ENCODE measurements at places on chromosomes 3 and 15. TPM values are rescaled to one million over a fixed set of nuclear protein-coding genes. Genes with fewer than 3 reads are reported as not detected.

SNTN gene
- not detected for total RNA-seq

- DNase-seq, result peak; percentile 47
Measured at GRCh38 chr3:88003115-88003755, 55.6 kb downstream of the CGGBP1 start.

DNA sequence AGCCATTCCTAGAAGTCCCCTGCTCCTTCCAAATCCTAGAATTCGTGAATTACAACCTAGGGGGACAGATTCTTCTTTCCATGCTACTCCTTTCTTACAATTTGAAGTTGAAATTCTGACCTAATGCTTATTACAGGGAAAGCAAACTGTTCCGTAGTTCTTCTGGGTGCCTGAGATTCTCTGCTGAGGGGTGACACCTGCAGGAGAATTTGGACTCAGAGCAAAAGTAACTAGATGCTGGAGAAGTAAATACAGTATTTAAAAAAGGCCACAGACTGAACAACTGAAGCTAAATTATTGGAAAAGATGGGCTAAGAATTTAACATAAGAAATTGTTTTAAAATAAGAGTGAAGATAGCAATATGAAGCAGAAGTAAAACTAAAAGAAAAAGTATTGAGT, 37.9 kb downstream of the ACAD9 start:
- DNase-seq, result no peak

DNA sequence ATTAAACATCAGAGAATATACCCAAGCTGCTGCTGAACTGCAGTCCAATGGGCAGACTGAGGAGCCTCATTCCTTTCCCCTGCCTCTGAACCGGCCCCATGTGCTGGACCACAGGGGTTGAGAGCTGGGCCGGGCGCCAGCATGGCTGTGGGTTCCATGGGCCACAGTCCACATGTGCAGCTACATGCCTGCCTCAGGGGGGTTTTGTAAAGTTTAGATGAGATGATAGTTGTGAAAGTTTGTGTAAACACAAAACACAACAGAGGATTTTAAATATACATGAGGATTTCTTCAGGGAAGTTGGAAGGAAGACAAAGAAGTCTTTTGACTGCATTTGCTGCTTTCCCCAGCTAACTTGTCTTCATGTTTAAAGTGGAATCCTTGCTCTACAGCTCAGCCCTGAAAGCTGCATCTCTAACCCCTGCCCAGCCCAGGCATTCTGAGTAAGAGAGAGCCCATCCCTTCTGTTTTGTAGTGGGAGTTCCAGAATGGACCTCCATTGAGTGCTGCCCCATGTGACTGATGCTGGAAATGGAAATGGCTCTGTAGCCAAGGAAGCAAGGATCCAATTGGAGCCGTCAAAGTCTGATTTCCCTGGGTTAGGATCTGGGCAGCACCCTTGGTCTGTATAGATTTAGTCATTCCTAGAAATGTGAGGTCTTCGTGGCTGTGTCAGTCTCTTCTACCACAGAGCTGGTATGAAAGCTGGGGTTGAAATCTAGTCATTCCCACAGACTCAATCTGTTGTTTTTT, 17.5 kb downstream of the SLC12A8 start:
- DNase-seq, result peak; percentile 33

- no peak for DNase-seq
Measured at GRCh38 chr3:162704238-162704637, 1207.6 kb downstream of the OTOL1 start.

RAP2B gene
- 50.6 TPM for total RNA-seq

- peak; percentile 66 for DNase-seq
Measured at GRCh38 chr3:177777699-177778098, 580.4 kb upstream of the TBL1XR1 start.

- no peak for DNase-seq
Measured at GRCh38 chr15:75720297-75720696, 7.6 kb upstream of the CSPG4 start.

DNA sequence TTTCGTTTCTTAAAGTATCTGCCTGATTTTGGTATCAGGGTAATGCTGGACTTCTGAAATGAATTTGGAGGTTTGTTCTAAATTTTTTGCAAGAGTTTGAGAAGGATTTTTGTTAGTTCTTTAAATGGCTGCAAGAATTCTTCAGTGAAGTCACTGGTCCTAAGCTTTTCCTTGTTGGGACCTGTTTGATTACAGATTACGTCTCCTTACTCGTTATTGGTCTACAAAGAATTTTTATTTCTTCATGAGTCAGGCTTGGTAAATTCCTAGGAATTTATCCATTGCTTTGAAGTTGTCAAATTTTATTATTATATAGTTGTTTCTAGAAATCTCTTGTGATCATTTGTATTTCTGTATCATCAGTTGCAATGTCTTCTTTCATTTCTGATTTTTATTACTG, 196.0 kb downstream of the DPH6 start:
- no peak for DNase-seq

DNA sequence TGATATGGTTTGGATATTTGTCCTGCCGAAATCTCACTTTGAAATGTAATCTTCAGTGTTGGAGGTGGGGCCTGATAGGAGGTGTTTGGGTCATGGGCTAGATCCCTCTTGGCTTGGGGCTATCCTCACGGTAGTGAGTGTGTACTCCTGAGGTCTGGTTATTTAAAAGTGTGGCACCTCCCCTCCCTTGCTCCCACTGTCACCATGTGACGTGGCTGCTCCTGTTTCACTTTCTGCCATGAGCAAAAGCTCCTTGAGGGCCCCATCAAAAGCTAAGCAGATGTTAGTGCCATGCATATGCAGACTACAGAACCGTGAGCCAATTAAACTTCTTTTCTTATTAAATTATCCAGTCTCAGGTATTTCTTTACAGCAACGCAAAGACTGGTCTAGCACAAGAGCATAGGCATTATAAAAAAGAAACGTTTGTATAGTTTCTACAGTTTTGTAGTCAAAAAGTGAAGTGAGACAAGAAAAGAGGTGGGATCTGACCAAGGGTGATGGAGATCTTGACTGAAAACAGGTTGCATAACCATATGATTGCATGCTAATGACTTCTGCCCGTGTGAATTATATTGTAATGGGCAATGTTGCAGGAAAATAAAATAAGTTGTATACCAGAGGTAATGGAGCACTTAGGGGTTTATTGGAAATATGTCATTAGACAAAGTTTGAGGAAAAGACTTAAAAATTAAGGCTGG, 28.5 kb upstream of the CLASP2 start:
- DNase-seq, result no peak

GRCh38 chr3:54237788-54238502, 115.6 kb downstream of the CACNA2D3 start:
- no peak for DNase-seq

FBXW12 gene
- not detected for total RNA-seq

DNA sequence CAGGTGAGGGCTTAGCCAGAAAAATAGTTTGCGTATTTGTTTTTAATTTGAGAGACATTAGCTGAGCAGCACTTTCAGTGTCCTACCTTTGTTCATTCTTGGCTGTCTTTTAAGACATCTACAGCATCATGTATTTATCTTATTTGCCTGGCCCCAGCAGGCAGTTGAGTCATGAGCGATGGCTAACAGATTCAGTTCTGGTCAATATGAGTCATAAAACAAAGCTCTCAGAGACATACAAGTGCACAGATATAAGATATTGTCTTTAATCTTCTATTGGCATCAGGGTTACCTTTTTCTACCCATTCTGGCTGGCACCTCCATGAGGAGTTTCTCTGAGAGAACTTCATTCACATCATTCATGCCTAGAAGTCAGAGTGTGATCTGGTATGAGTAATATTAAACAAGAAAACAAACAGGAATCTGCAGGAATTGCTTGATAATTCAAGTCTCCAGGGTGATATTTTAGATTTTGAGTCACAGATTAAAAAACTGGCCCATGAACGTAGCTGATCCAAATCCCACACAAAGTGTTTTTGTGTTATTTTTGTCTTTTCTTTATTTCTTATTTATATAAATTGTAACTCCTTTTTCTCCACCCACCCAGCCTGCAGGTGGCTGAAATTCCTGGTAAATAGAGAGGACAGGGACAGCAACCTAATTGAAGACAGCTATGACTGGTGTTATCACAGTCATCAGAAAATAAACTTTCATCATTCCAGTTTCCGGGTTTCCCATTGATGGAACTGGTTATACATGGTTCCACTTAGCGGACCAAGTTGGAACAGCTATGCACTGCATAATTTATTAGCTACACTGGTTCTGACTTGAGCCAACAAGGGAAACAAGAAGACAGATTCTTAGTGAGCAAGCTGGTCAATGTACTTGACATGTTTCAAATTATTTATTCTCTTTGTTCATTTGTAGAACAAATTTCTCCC, 47.3 kb downstream of the PLSCR2 start:
- peak; percentile 89 for DNase-seq

TOP2B gene
- 52.2 TPM for total RNA-seq

DNA sequence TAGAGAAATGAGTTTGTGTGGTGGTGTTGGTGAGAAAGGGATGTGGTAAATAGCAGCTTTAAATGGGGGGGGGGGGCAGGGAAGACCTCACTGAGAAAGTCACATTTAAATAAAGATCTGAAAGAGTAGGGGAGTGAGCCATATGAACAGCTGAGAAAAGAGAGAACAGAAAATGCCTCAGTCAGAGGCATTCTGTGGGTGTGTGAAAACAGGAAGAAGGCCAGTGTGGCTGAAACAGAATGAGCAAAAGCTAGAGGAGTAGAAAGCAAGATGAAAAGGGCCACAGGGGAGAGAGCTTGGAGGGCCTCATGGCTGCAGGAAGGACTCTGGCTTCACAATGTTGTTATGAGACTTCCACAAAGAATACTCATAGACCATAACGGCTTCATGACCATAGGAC, 783.3 kb downstream of the ZPLD1 start:
- DNase-seq, result no peak

- DNase-seq, result peak; percentile 96
Measured at GRCh38 chr3:194869482-194870169, 183.9 kb downstream of the FAM43A start.

DNA sequence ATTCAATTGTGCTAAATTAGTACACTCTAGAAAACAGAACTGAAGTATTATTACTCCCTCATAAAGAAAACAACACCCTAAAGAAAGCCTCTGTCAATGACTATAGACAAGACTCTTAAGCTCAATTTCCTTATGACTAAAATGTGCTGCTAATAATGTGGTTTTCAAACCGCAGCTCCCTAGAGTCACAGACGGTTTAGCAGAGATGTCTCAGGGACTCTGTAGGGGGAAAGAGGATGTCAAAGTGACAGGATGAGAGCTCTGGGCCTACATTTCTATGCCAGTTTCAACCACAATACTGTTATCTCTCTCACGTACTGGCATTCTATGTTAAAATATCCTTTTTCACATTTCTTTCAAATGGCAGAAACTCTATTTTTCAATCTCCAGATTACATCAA, 37.6 kb upstream of the WDR49 start:
- DNase-seq, result no peak

XCR1 gene
- total RNA-seq, result not detected

DNA sequence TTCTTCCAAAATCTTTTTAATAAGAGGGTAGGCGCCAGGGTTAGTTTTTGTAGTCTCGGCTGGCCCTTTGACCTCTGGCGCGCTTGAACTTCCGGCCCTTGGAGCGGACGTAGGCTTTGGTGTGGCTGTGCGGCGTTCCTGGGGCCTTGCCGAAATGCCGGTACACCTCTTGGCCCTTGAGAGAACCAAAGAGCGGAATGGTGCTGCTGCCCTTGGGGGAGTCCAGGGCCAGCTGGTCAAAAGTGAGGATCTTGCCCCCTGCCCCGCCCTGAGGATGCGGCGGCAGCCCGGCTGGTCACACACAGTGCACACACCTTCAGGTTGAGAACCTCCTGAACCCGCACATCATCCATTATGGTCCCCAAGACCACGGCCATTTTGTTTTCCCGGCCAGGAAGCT, 20.0 kb upstream of the CHRNB4 start:
- no peak for DNase-seq

DNA sequence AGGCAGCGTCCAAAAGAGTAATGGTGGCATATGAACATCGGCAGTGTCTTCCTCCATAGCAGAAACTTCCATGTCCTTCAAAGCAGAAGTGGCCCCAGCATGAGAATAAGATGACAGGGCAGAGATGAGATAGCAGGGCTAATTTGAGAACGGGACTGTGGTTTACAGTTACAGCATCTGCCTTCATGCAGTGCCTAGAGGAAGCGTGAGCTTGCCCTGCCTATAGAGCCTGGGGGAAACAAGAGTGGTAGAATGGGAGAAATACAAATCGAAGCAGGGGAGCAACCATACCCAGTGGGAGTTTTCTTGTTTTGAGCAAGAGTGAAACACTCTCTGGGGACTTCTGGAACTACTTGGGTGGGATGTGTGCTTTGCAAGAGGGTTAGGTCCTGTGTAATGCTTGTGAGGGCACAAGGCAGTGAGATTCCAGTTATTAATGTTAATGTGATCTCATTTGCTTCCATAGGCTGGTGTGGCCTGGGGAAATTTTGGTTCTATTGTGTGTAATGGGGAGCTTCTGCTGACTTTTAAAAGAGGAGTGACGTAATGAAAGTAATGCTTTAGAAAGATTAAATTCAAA, 616.9 kb downstream of the ZIC1 start:
- no peak for DNase-seq

DNA sequence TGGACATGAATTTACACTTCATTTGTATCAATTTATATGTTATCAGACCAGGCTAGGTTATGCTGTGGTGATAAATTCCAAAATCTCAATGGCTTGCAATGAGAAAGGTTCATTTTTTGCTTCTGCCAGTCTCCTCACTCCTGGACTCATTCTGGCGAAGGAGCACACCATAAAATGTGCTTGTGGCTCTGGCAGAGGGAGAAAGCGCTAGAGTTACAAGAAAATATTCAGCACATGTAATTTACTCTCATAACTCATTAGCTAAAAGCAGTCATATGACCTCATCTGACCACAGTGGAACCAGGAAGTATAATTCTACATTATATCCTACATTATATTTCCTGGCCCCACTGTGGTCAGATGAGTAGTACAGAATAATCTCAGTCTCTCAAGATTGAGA, 193.8 kb downstream of the BCHE start:
- DNase-seq, result peak; percentile 75

CAV3 gene
- not detected for total RNA-seq

- DNase-seq, result peak; percentile 74
Measured at GRCh38 chr3:128547368-128547987, 54.5 kb upstream of the GATA2 start.

CORO2B gene
- 12.3 TPM for total RNA-seq

DNA sequence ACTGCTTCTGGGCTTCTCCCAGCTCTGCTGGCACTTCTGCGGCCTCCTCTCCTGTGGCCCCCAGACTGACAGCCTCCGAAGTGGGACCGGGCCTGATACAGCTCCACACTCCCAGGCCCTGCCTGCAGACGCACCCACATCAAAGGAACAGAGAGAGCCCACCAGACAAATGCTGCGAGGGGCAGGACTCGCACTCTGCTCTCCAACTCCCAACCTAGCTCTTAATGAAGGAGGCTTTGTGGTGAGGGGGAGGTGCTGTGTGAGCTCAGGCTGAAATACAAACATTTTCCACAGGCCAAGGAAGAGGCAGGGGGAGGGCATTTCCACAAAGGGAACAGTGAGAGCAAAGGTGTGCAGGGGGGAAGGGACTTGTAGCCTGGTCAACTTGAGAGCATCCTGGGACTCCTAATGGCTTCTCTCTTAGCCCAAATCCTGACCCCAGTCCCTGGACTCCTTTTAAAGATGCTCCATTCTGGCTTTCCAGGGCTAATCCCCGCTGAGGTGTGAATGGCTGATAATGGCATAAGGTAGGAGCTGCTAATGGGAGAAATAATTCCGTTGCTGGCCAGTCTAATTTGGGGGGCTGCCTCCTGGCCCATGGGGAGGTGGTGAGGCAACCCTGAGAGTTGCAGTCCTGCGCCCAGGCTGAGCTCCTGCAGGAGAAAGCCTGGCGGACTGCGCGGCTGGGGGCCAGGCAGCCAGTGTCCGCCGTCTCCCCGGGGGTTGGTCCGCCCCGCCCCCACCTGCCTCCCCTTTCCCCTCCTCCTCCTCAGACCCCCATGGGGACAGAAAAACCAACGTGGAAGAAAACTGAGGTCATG, 9.6 kb downstream of the LINGO1 start:
- no peak for DNase-seq

- no peak for DNase-seq
Measured at GRCh38 chr3:27888562-27888961, 166.4 kb upstream of the EOMES start.
